Activated T-helper 1 cell treated with Interleukin-2 at 50 U/mL for 16 hours (primary cell): ENCODE measurements at places on chromosomes 3 and 15.

- DNase-seq = no peak
Measured at GRCh38 chr3:158935846-158936245, 134.0 kb downstream of the MFSD1 start.

DNA sequence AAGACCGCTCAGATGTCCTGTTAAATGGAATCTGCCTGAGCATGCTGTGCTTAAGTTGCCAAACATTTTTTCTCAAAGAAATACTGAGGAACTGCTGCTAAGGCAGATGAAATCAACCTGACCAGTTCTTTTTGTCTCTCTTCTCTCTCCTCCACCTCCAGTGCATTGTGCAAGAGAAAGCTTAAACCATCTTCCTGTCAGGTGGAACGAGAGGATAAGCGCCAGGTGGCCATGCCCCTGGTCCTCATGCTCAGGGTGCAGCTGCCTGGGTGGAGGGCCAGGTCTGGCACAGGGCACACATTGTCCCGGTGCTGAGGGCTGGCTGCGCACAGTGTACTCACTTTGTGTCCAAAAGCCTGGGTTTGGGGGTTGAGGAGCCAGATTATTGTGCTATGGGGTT lies 176.2 kb upstream of the TP63 start:
- no peak for DNase-seq

GRCh38 chr3:173258697-173259096 lies 117.7 kb upstream of the SPATA16 start:
- no peak for DNase-seq

- no peak for DNase-seq
Measured at GRCh38 chr3:23206366-23206765, 3.2 kb downstream of the UBE2E2 start.

- no peak for DNase-seq
Measured at GRCh38 chr15:63573533-63573932, 23.7 kb upstream of the FBXL22 start.

DNA sequence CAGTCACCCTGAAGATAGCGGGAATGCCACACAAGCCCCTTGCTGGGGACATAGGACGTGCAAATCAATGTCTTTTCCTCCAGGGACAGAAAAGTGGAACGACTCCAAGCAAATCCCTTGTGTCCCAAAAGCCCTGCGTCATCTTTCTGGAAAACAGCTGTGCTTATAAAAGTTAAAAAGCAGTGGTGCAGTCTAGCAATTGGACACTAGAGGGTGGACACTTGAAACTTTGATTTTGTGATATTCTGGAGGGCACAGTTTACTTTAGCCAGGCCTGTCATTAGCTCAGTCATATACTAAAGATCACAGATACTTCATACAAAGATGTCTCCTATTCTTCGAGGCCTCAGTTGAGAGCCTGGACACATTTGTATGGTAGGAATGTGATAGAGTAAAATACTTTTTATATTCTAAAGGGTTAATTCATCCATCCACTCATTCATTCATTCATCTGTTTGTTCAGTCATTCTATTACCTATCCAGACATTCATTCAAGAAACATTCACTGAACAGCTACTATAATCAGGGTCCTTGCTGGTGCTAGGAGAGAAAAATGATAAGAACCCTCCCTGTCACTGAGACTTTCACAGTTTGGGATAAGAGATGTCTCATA lies 63.8 kb upstream of the ANKRD34C start:
- no peak for DNase-seq

DNA sequence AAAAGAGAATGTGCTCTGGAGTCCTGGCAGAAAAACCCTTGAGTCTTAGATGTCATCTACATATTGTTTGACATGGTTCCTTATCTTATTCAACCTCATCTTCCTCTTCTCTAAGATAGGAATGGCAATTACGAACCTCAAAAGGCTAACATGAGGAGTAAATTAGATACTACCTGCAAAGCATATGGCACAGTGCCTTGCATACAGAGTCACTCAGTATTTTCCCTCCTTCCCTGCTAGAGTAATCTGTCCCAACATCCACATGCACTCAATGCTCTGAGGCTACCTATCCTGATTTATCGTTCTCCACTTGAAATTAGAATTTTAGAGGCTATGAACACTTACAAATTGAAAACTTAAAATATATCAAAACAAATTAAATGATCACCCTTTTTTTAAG lies 386.7 kb downstream of the RSL24D1 start:
- DNase-seq = no peak

DNA sequence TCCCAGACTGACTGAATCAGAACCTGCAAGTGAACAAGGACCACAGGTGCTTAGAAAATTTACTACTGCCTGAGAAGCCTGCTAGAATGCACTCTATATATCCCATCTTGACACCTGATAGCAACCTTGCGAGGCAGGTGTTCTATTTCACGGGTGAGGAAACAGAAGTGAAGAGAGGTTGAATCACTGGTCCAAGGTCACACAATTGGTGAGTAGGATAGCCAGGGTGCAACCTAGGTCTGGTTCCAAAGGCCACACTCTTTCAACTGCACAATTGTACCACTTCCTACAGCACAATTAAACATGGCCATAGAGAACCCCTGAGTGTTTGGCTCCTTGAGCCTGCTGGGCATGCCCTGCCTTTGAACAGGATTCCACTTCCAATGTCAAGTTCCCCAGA lies 87.0 kb downstream of the RAB11A start:
- no peak for DNase-seq

- DNase-seq = no peak
Measured at GRCh38 chr3:48711727-48712126, 5.3 kb downstream of the IP6K2 start.

GRCh38 chr3:125381314-125381713 lies 6.2 kb upstream of the ZNF148 start:
- no peak for DNase-seq

DNA sequence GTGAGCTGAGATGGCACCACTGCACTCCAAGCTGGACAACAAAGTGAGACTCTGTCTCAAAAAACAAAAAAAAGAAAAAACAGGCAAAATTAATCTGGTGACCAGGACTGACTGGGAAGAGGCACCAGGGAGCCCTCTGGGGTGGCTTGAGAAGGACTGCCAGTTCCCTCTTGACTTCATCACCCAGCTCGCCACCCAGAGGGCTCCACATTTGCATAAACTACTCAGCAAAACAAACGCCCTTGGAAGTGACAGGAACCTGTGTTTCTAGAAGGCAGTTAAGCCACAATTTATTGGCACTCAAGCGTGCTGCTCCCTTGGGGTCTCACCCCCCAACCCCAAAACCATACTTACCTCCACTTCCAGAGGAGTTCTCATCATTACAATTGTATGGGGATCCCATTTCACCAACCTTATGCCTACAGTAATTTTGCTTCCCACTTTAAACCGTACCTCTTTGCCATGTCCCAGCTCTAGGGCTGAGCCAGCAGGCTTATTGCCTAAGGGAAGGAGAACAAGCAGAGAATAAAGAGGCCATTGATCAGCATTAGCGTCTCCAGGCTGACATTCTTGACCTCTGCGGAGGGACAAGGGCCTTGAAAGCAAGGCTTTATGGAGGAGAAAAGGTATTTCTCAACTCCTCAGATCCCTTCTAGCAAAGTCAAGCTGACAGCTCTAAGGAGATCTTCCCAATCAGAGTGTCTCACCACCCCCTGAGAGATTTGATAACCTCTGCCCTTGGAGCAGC lies 357.4 kb downstream of the SHQ1 start:
- DNase-seq = no peak

DNA sequence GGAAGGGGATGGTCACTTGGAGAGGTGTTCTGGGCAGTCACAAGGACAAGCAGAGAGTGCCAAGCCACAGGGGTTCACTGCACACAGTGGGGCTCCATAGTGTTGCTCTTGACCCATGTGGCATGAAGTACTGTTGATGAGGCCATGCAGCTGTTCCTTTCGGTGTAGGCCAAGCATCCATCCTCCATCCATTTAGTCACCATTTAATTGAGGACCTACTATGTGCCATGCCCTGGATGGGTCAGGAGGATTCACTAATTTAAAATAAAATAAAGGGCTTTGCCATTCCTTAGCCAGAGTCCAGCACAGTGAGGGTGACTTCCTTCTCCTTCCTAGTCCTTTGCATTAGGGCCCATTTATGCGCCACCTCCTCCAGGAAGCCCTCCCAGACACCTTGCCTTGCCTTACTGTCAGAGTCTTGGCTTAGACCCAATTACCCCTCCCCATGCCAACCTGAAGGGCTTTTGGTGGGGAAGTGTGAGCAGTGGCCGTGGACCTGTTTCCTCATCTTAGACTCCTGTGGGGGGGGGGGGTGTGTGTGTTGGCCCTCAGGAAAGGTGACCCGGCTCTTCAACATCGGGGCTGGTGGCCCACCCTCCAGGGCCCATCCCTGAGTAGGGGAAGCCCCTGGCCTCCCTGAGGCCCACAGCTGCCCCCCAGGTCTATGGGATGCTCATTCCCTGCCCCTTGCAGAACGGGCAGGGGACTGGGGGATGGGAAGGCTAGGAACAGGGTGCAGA lies 25.6 kb downstream of the PSTPIP1 start:
- no peak for DNase-seq

- DNase-seq = no peak
Measured at GRCh38 chr3:152204218-152204617, 64.5 kb upstream of the MBNL1 start.

GRCh38 chr3:14143271-14144225 lies 18.7 kb downstream of the TMEM43 start:
- DNase-seq = no peak

DNA sequence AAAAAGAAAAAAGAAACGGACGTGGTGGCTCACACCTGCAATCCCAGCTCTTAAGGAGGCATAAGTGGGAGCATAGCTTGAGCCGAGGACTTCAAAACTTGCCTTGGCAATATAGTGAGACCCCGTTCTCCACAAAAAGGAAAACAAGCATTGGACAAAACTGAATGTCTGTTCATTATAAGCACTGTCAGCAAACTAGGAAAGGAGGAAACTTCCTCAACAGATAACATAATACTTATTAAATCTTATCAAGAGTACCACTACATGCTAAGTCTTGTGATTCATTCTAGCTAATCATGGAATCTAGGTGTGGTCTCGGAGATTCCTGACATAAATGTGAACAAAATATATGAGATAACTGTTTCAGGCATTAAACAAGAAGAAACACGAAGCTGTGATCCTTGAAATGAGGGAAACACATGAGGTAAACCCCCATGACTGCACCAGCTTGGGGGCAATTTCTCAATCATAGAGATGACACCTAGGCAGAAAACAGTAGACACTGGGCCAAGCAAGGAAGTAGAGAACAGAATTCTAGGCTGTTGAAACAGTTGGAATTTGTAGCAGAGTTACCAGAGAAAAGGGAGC lies 33.3 kb downstream of the TRPM7 start:
- DNase-seq = no peak

- DNase-seq = no peak
Measured at GRCh38 chr3:88267-88666, 108.3 kb upstream of the CHL1 start.

DNA sequence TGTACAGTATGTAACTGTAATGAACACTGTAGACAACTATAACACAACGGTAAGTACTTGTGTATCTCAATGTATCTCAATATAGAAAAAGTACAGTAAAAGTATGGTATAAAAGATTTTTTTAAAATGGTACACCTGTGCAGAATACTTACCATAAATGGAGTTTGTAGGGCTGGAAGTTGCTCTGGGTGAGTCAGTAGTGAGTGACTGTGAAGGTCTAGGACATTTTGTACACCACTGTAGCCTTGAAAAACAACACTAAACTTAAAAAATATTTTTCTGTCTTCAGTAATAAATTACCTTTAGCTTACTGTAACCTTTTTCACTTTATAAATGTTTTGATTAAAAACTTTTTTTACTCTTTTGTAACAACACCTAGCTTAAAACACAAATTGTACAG lies 142.9 kb downstream of the ATG7 start:
- no peak for DNase-seq

DNA sequence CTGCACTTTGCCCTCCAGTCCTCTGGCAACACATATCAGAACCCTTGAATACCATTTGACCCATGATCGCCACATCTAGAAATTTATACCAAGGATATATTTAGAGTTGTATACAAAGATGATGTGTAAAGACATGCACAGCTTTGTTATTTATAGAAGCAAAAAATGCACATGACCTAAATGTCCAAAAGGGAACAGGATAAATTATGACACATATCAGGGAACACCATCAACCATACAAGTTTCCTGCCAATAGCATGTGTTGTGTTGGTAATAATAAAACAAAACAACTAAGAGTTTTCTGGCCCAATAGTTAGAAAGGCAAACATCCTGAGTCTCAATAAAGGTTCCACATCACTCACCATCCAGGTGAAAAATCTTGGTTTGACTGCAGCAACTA lies 51.5 kb downstream of the AAGAB start:
- DNase-seq = no peak

DNA sequence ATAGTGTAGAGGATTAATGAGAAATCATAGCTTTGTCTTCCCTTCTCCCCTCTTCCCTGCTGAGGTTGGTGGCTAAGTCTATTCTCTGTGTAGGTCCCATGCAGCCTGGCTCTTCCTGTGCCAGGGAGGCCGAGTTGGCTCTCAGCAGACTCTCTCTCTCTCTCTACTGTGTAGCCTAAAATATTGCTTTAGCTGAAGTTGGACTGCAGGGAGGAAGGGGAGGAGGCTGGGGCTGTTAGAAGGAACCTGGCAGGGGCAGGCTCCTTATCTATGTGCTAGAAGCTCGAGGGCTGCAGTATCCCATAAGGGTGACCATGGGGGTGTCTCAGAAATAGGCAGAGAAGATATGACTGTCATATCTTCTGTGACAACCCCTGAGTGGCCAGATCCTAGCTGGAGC lies 160.8 kb downstream of the EPHB1 start:
- no peak for DNase-seq

- no peak for DNase-seq
Measured at GRCh38 chr15:31305796-31306425, 20.7 kb upstream of the KLF13 start.

GRCh38 chr3:4708230-4708629 lies 215.1 kb downstream of the ITPR1 start:
- no peak for DNase-seq

- no peak for DNase-seq
Measured at GRCh38 chr3:16960125-16960524, 75.4 kb downstream of the PLCL2 start.

DNA sequence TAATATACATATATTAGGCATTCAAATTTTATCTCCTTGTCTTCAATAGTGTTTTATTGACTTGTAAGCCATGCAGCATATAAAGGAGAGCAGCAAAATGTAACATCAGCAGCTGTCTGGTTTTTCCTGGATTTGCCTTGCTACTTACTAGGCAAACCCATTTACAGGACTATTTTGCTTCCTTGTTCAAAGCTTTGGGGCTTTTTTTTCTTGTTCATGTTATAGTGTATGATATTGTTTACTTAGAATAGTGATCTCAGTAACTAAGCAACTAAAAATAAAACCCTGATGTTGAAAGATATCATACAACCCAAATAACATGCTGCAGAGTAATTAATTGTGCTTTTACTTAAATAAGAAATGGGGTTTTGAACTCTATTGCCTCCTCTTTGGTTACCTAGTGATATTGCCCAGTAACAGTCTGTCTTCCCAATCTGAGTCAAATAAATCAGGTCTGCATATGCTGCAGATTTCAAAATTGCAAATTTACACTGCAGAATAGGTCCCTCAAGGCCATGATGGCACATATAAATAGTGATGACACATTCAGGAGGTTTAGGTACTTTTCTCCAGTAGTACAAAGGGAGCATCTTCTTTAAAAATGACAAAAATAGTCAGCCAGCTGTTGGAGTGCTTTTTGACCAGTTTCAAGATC lies 578.1 kb upstream of the NECTIN3 start:
- no peak for DNase-seq

GRCh38 chr3:115019900-115020299 lies 127.2 kb downstream of the ZBTB20 start:
- DNase-seq = no peak

- DNase-seq = no peak
Measured at GRCh38 chr3:104909198-104909597, 457.5 kb upstream of the ALCAM start.

- DNase-seq = no peak
Measured at GRCh38 chr3:19392150-19392549, 243.8 kb downstream of the KCNH8 start.

GRCh38 chr3:189839576-189839975 lies 208.4 kb downstream of the TP63 start:
- DNase-seq = no peak
